HCT116 (cell line): ENCODE measurements at places on chromosomes 7 and 10.

DNA sequence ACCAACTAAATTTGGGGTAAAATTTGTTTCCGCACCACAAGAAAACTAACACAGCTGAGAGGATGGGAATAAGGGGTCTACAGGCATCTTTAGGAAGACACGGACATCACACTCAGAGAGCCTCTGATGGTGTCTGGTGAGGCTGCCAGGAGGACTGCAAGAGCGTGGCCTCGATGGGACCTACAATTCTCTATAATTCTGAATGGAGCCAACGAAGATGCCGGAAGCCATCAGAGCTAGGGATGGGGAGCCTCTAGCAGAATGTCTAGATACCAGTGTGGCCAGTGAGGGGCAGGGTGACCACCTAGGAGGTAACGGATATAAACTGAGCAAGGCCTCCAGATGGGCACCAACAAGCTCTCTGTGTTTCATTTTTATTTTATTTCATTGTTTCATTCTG is 7.5 kb downstream of the GRID1 start:
- no peak for DNase-seq

DNA sequence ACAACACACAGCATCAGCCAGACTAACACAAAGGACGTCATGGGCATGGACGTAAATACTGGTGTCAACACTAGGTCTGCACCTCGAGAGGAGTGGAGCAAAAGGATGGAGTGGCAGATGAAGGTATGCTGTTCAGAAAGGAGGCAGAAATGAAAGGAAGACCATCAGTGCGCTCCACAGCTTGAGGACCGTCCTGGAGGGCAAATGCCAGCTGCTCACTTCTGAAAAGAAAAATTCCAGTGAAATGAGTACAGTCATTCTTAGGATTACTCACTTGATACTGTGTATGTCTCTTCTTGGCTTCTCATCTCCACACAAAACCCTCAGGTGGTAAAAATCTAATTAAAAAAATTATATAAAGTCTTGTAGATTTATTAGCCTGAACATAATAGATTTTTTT is 44.8 kb downstream of the EGFR start:
- no peak for DNase-seq

DNA sequence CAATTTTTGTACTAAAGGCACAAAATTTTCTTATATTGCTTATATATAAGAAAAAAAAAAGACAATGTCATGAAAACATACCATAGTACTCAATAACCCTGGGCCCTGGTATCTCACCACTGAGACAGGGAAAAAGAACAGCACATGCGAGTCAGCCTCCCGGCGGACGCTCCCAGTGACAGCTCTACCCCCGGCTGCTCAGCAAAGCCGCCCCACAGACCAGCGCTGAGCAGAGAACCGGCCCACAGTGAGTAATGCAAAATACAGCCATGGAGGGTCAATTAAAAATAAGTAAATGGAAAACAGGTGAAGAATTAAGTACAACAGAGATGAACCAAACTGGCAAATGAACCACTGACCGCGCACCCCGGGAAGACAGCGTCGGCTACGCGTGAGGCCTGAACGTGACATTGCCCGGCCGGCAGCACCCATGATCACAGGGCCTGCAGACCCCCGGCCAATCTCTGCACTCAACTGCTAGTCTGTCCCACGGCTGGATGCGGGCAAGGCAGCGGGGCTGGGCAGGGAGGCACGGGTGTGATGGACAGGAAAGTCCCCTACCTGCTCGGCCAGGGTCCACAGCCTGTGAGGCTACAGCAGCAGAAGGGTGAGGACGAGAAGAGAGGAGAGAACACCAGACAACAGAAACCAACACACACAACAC is 175.9 kb downstream of the ZMYND11 start:
- DNase-seq, result no peak

DNA sequence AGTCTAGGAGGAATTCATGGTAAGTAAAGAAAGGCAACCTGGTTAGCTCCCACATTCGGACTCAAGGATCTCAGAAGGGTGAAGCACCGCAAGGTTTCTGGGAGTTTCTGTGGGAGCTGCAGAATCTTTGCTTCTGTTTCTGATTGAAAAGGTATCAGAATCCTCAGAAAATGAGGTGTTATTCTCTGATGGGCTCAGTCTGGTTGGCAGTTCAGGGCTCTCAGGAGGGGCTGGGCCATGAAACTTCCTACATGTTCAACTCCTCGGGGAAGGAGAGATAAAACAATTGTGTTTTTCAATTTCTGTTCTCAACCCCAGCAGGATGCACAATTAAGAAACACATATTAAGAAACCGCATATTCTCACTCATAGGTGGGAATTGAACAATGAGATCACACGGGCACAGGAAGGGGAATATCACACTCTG is 9.1 kb downstream of the OR2A7 start:
- no peak for DNase-seq

DNA sequence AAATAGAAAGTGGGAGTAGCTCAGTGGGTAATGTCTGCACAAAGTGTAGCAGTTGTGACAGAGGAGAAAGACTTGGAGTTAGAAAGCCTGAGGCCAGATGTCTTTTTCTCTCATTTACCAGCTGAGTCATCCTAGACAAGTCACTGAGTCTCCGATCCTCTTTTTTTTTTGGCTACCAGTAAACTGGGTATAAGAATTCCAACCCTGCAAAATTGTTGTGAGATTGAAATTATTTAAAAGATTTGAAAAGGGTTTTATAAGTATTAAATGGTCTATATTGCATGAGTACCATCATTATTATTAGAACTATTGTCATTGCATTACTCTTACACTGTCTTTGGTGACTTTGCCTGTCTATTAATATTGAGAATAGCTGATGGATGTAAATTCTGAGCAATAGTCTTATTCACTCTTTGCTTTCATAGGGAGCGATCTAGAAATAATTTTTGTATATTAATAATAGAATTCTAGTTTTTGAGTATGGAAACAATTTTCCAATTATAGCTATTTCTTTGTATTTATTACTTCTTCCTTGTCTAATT is 74.0 kb downstream of the ARID5B start:
- DNase-seq, result no peak

GRCh38 chr10:92727550-92727949 is 37.8 kb downstream of the HHEX start:
- DNase-seq, result no peak

- no peak for DNase-seq
Observed at GRCh38 chr10:73159038-73159648, 8.7 kb downstream of the ECD start.
